Common myeloid progenitor, CD34-positive (primary cell): ENCODE measurements at places on chromosomes 4 and X.

DNA sequence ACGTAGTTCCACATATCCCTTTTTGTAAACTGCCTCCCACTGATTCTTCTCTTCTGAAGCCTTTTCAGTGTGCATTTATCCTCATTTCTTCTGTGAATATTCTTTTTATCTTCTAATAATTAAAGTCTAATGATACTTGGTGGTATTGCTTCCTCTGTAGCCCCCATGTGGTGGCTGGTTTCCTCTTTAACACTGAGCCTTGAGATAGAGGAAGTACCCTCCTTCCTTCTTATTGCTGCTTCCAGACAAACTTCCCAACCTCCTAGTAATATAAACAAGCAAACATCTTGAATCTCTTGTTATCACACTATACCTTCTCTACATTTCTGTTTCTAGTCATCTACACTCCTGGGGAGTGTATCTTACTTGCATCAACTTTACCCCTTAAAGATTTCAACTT is 310.5 kb upstream of the GIMD1 start:
- no peak for DNase-seq

DNA sequence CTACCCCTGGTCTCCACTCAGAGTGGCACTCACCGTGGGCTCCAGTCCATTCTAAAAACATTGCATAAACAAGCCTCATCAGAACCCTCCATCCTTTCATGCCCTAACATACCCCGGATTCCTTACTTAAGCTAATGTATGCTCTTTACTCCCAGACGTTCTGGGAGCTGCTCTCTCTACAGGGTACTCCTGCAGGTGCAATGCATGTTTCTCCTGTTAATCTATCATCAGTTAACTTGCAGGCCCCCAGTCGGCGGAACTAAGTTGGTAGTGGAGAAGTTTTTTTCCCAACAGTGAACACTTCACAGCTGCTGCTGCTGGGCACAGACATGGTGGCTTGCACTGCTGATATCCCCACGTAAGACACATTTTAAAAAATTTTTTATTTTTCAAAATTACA is 161.6 kb upstream of the FAT1 start:
- no peak for DNase-seq

DNA sequence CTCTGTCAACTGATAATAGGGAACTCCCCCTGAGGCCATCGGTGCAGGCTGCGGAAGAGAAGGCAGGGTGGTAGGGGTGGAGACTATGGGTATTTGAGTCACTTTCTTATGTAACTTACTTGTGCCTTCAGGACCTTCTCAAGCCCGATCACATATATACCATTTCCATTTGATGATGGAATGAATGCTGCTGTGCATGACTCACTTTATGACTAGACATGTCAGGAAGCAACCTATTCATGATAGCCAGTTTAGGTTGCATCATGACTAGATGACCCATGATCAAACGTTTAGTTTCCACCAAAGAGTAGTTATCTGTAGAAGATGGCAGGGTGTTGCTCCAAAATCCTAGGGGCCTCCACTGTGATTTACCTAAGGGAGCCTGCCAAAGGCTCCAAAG is 435.5 kb downstream of the DTHD1 start:
- no peak for DNase-seq

DNA sequence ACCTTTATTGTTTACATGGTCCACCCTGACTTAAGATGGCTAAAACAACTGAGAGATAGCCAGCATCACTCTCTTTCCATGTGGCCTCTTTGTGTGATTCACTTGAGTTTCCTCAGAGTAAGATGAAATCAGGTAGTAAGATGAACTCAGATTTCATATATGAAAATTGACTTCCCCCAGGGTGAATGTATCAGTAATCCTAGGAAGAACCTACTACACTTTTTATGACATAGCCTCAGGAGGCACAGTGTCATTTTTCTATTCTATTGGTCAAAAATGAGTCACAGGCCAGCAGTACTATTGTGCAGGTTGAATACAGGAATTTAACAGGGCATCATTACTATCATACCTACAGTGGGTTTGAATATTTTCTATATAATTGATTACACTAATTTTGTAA is 14.6 kb upstream of the SULT1E1 start:
- no peak for DNase-seq
